ENCODE measurements at places on chromosomes 2 and 18.

DNA sequence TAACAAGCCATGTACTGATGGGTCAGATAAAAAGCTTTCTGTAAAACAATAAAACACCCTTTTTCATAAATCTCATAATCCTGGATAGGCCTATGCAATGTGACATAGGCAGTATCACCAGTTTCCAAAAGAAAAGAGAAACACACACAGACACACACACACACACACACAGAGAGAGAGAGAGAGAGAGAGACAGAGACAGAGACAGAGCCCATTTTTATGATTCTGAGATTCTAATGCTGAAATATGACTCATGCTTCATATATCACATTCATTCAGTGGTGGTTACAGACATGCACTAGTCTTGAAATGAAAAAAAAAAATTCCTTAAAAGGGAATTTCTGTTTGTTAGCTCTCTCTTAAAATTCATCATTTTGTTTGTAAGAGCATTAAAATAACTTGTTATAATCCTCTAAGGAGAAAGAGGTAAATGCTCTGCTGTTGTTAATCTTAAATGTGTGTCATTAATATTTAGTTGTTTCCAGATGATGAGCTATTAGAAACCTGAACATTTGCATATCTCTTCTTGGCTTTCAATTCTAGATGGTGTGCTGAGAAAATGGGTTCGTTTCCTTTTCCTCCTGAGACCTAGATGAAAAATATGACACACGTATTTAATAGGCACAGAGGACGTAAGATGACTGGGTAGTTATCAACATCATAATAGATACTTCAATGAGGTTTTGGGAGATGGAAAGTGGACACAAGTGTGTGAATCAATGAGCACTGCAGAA is 1598.7 kb upstream of the ACVR2A start:
- DNase-seq, result no peak

- no peak for DNase-seq
Measured at GRCh38 chr2:54271189-54271588, 15.2 kb upstream of the TSPYL6 start.

DNA sequence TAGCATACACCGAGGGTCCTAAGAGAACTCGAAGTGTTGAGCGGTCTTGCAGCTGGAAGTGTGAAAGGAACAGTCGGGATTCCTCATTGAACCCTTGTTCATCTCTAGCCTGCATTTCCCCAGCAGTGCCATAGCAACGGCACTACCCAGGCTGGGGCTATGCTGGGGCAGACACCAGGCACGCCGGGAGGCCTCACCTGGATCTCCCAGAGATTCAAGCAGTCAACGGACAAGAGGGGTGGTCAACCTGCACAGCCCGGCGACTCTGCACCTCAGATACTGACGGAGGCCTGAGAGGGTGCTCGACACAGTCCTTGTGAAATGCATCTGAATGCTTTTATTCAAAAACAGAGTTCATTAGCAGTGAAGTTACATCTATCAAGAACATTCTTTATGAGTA is 604.2 kb downstream of the GALR1 start:
- no peak for DNase-seq

DNA sequence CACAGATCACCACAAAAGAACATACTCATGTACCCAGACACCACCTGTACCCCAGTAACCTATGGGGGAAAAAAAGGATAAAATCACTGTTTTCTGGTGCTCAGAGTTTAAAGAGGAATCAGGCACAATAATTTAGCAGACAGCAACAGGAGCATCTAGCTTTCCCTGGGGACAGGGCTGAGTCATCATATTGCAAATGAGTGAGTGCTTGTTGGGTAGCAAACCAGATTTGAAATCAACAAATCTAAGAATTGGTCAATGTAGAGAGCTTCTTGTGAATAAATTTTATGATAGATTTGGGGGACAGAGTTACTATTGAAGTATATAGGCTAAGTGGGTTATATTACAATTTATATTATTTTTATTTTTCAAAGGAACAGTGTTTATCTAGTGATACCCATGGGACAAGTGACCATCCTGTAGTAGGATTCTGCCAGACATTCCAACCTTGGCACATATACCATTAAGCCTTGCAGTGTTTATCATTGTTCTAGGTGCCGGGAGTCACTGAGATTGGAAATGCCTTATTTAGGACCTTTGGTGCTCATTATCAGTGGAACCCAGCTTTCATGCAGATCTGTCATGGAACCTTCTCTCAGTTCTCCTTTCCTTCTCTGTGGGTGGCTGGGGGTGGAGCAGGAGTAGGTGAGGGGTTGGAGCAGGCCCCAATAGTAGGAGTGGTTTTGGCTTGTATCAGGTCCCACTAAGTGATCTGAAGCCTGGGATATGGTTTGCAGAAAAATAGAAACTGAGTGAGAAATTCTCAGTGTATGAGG is 117.2 kb downstream of the CERS6 start:
- DNase-seq, result no peak
